ENCODE measurements at places on chromosomes 7 and 10.

DNA sequence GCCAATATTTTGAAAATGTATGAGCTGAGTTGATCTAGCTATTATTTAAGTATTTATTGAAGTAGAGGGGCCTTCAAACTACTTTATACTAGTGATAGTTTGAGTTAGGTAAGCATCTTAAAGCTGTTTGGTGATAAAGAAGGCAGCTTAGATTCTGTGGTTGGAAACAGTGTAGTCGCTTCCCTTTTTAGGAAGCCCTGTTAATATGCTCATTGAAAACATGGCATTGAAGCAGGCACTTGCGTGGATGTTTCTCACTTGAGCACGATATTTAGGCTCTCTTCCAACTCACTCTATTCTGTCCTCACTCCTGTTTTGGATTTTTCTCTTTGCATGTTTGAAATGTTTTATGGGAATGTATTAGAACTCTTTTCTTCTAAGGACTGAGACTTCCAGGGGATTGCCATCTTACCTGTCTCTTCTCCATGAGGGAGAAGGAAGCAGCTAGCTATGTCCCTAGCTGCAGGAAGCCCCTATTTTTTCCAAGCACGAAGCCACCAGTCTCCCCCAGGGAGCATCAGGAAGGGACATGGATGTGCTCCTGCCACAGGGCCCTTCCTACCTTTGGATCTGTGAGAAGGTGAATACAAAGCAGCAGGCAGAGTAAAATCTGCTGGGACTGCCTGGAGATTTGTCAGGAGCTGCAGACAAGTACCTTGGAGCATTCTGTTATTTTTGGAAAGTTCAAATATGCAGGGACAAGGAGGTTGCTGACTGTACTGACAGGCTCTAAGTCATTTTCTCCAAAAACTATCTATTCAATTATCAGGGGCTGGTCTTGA, 22.0 kb upstream of the BMPR1A start:
- H3K27ac ChIP-seq = no peak overlapping the region
- no peak overlapping the region for H3K4me3 ChIP-seq
- no peaks in the 10 kb centered on the region for H3K36me3 ChIP-seq
- H3K4me1 ChIP-seq = no peaks in the 10 kb centered on the region

DNA sequence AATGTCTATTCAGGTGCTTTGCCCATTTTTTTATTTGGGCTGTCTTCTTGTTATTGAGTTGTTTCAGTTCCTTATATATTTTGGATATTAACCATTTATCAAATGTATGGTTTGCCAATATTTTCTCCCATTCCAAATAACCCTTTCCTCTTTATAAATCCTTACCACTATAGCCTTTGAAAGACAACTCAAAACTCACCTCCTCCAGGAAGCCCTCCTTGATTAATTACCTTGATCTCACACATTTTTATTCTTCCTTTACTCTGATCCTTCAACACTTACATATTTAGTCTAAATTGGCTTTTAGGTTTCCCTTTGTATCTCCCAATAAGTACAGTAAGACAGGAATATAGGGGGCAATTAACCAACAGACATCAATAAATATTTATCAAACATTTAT, 42.9 kb downstream of the NRCAM start:
- peaks cover 38% of the 10 kb centered on the region for H3K4me1 ChIP-seq
- H3K4me3 ChIP-seq = no peak overlapping the region
- H3K27ac ChIP-seq = no peak overlapping the region
- peaks cover 16% of the 10 kb centered on the region for H3K36me3 ChIP-seq
- no peaks in the 10 kb centered on the region for H3K27me3 ChIP-seq
- DNase-seq = no peak

- no peak for DNase-seq
- H3K27me3 ChIP-seq = no peaks in the 10 kb centered on the region
These were observed 46.8 kb downstream of the DPYSL4 start for GRCh38 chr10:132233501-132234085.

DNA sequence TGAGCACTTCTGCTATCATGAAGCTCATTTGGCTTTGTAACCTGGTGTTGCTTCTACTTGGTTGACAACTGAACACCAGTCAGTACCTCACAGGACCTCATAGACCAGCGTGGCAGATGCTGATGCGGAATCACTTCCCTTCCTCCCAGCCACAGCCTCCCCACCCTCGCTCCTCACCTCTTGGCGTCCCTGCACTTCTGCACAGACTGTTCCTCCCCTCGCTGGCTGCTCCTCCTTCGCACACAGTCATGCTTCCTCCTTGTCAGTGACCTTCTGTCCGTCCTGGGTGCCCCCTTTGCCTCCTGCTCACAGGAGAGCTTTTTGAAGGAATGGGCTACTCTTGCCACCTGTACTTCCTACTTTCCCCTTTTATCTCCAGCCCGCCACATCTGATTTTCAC, 61.4 kb upstream of the CTBP2 start:
- peaks cover 16% of the 10 kb centered on the region for H3K27me3 ChIP-seq
- no peak overlapping the region for H3K4me3 ChIP-seq
- no peaks in the 10 kb centered on the region for H3K4me1 ChIP-seq
- H3K27ac ChIP-seq = no peak overlapping the region
- no peaks in the 10 kb centered on the region for H3K36me3 ChIP-seq

- peaks cover 6% of the 10 kb centered on the region for H3K36me3 ChIP-seq
- no peak overlapping the region for H3K4me3 ChIP-seq
- H3K27me3 ChIP-seq = no peaks in the 10 kb centered on the region
- no peak for DNase-seq
These were observed 4.8 kb upstream of the REPIN1 start for GRCh38 chr7:150363872-150364271.

DNA sequence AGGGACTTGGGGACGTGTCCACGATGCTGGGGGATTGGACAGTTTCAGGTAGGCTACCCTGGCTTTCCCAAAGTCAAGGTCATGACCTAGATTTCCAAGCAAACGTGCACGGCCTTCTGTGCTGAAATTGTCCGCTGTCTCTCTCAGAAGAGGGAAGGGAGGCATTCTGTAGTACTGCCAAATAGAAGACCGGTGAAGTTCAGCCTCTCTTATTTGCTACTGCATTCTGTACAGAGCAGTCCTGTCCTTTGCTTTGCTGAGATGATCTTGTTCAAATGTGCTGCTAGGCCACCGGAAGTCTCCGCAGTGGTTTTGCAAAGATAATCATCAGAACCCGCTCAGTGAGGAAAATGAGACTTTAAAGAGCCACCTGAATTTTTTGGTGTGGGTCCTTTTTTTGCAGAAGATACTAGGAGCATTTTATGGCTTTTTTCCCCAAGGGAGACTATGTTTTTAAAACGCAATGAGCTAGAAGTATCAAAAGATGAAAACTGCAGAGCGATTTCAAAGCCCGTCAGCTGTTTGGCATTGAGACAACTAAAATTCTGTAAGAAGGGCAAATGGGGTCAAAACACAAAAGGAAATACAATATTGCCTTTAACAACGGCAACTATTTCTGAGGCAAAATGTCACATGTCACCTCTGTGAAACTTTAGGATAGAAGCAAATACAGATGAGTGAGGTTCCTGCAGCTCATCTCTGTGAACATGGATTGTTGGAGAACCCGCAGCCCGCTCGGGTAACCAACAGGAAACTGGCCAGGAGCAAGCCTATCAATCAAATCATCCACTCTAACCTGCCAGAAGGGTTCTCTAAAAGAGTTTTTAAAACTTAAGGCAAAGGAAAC, 1.3 kb upstream of the NMT2 start:
- H3K4me1 ChIP-seq = peaks cover 46% of the 10 kb centered on the region
- H3K4me3 ChIP-seq = peak overlapping the region; percentile 72
- H3K27me3 ChIP-seq = no peaks in the 10 kb centered on the region
- peak overlapping the region; percentile 82 for H3K27ac ChIP-seq

GRCh38 chr7:25549271-25549921, 321.1 kb upstream of the NPVF start:
- H3K27me3 ChIP-seq = peaks cover 11% of the 10 kb centered on the region
- H3K4me3 ChIP-seq = no peak overlapping the region
- no peaks in the 10 kb centered on the region for H3K36me3 ChIP-seq
- H3K27ac ChIP-seq = no peak overlapping the region

GRCh38 chr7:157189405-157189804, 50.7 kb downstream of the UBE3C start:
- DNase-seq = no peak
- H3K4me1 ChIP-seq = peaks cover 2% of the 10 kb centered on the region
- H3K36me3 ChIP-seq = peaks cover 37% of the 10 kb centered on the region
- no peak overlapping the region for H3K27ac ChIP-seq

GRCh38 chr7:80481196-80481884, 30.5 kb downstream of the GNAT3 start:
- no peak overlapping the region for H3K4me3 ChIP-seq
- no peak for DNase-seq
- H3K27ac ChIP-seq = no peak overlapping the region
- no peaks in the 10 kb centered on the region for H3K36me3 ChIP-seq

- DNase-seq = no peak
- no peaks in the 10 kb centered on the region for H3K36me3 ChIP-seq
- H3K4me1 ChIP-seq = no peaks in the 10 kb centered on the region
- no peak overlapping the region for H3K27ac ChIP-seq
These were observed 76.0 kb downstream of the AASS start for GRCh38 chr7:122068046-122068445.

DNA sequence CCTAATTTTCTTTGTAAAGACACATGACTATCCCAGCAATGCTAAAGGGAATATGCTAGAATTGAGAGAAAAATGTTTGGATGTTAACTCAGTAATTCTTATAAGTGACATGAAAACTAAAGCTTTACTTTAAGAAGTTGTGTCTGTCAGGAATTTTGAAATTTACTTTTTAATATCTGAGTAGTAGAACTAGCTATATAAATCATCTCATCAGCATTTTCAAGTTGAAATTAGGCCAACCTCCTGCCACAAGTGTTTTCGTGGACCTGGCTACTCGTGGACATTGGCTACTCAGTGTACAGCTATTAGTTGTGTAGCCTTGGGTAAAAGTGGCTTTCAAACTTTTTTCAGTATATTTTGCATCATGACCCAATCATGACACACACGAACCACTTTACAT, 70.5 kb downstream of the ADD3 start:
- peaks cover 16% of the 10 kb centered on the region for H3K36me3 ChIP-seq
- DNase-seq = no peak
- peak overlapping the region; percentile 10 for H3K4me3 ChIP-seq
- H3K27me3 ChIP-seq = no peaks in the 10 kb centered on the region
- peaks cover 82% of the 10 kb centered on the region for H3K4me1 ChIP-seq
- peak overlapping the region; percentile 94 for H3K27ac ChIP-seq

GRCh38 chr10:24707445-24707844, 16.2 kb downstream of the ARHGAP21 start:
- H3K4me3 ChIP-seq = no peak overlapping the region
- no peaks in the 10 kb centered on the region for H3K36me3 ChIP-seq
- DNase-seq = no peak
- no peaks in the 10 kb centered on the region for H3K27me3 ChIP-seq
- H3K27ac ChIP-seq = no peak overlapping the region

- H3K27ac ChIP-seq = no peak overlapping the region
- peaks cover 3% of the 10 kb centered on the region for H3K4me1 ChIP-seq
- H3K4me3 ChIP-seq = no peak overlapping the region
- DNase-seq = no peak
- H3K36me3 ChIP-seq = peaks cover 10% of the 10 kb centered on the region
These were observed 105.5 kb downstream of the ACTR3B start for GRCh38 chr7:152865011-152865410.

DNA sequence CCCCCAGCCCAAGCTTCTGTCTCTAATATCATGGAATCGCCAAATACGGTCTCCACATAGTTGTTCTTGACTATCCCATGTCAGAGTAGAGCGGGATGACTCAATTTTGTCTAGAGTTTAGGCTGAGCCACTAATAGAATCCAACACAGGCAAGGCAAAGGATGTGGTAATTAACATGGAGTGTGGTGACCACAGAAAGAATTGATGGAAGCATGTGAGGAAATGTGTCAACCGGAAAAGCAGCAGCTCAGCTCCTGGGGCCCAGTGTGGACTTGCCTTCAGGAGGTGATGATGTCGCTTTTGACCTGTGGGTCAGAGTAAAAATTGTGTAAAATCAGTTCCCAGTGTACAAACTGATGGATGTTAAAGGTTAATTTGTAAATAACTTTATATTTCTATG, 139.3 kb upstream of the KLF6 start:
- H3K4me3 ChIP-seq = no peak overlapping the region
- H3K27me3 ChIP-seq = no peaks in the 10 kb centered on the region
- no peak for DNase-seq
- peaks cover 4% of the 10 kb centered on the region for H3K36me3 ChIP-seq
- H3K27ac ChIP-seq = no peak overlapping the region

DNA sequence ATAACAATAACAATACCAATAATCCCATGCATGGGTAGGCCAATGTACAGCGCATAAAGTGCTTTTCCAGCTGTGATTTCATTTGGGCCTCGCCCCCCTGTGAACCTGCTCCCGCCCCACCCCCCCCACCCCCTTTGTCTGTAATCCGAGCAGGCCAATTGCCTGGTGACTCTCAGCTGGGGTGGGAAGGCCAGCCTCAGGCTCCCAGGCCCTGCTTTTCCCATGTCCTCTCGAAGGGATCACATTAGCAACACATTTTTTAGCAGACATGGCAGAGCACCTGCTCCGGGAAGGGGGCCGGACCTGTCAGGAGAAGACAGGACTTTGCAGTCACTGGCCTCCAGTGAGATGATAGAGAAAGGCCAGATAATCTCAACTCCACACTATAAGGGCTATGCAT, 439.3 kb downstream of the RPS24 start:
- DNase-seq = no peak
- no peak overlapping the region for H3K27ac ChIP-seq
- H3K4me3 ChIP-seq = no peak overlapping the region
- H3K36me3 ChIP-seq = no peaks in the 10 kb centered on the region

- H3K4me1 ChIP-seq = no peaks in the 10 kb centered on the region
- no peaks in the 10 kb centered on the region for H3K36me3 ChIP-seq
- DNase-seq = no peak
- peaks cover 7% of the 10 kb centered on the region for H3K27me3 ChIP-seq
- H3K4me3 ChIP-seq = no peak overlapping the region
- no peak overlapping the region for H3K27ac ChIP-seq
These were observed 123.8 kb upstream of the SLC26A5 start for GRCh38 chr7:103569621-103570305.

GRCh38 chr7:94417901-94418300, 23.2 kb downstream of the COL1A2 start:
- H3K27ac ChIP-seq = no peak overlapping the region
- H3K4me1 ChIP-seq = no peaks in the 10 kb centered on the region
- H3K27me3 ChIP-seq = peaks cover 6% of the 10 kb centered on the region
- no peak for DNase-seq
- no peak overlapping the region for H3K4me3 ChIP-seq
- no peaks in the 10 kb centered on the region for H3K36me3 ChIP-seq

DNA sequence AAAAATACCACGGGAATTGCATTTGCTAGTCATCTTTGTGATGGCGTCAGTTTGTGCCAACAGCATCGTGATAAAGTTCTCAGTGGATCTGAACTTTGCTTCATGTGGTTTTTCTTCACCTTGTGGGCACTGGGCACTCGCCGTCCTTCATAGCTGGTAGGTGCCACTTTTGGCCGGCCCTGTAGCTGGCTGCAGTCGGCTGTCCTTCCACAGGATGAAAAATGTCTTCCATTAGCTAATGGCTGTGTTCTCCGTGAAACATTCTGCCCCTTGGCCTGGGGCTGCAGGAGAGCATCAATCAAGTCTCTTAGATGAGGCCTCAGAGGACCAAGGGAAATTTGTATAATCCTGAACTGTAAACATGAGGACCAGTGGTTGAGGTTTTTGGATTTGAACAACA, 145.3 kb downstream of the DYNC1I1 start:
- H3K4me3 ChIP-seq = no peak overlapping the region
- H3K27ac ChIP-seq = no peak overlapping the region
- no peak for DNase-seq
- H3K27me3 ChIP-seq = peaks cover 38% of the 10 kb centered on the region
- H3K4me1 ChIP-seq = no peaks in the 10 kb centered on the region
- H3K36me3 ChIP-seq = no peaks in the 10 kb centered on the region

Data from activated naive CD8-positive, alpha-beta T cell treated with anti-CD3 and anti-CD28 coated beads for 36 hours (primary cell).